ENCODE measurements at places on chromosomes 5 and 9.

DNA sequence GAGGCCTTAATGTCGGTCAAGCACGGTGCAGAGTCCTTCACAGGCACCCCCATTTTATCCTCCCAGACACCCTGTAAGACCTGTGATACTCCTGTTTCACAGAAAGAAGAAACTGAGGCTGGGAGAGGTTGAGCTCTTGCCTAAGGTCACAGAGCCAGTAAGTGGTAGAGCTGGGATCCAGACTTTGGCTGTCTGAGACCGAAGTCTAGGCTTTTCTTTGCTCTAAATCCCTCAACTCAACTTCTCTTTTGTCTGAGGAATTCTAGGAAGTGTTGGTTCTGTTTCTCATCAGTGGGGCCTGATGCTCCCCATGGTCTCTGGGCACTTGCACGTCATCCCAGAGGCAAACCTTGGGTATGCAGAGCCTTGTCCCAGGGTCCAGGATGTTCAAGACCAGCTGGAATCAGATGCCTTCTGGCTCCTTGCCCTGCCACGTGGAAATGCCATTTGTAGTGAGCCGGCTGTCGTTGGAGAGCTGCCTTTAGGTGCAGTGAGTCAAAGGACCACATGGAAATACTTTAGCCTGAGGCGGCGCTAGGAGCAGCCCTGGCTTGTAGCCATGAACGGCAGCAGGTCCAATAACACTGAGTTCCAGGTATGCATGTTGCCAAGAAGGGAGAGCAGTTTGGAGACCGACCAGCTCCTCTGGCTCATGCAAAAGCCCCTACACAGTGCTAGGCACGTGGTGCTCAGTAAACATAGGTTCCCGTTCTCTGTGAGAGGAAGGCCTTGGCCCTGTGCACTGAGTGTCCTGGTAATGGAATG lies 9.2 kb downstream of the DCANP1 start:
- DNase-seq = no peak

DNA sequence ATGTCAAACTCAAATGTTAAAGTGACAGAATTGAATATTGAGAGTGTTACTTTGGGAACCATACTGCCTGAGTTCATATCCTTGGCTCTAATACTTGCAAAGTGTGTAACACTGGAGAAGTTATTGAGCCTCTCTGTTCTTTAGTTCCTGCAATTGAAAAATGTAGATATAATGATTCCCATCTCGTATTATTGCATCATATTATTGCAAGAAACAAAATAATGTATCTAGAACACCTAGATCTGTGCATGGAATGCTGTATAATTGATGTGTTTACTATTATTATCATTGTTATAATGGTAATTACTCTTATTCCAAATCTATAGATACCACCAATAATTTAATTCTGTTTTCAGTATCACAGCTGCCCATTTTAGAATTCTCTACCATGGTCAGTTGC lies 310.3 kb downstream of the GABRG2 start:
- DNase-seq = no peak

GRCh38 chr5:96855031-96855872 lies 21.0 kb upstream of the ERAP2 start:
- no peak for DNase-seq

DNA sequence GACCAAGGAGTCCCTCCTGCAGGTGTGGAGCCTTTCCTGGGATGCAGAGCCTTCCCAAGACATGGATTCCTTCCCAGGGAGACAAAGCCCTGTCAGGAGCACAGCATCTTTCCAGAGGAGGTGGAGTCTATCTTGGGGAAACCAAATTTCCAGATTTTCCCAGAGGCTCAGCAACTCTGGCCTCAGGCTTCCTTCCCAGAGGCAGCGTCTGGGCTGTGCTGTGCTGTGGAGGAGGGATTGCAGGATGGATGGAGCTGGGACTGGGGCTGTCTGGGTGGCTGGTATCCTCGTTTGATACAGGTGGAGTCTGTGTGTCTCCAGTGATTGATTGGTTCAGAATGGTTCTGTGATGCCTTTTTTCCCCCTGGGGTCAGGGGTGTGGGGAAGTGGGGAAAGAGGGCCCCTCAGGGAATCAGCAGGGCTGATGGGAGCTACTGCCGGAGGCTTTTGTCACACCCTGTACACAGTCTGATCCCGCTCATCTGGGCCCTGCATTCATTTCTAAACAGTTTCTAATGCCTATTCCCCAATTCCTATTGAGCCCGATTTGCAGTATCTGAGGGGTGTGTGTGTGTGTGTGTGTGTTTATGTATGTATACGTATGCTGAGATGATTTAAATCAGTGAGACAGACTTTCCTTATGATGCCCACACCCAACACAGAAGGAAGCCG lies 16.0 kb downstream of the OR13J1 start:
- DNase-seq = no peak

DNA sequence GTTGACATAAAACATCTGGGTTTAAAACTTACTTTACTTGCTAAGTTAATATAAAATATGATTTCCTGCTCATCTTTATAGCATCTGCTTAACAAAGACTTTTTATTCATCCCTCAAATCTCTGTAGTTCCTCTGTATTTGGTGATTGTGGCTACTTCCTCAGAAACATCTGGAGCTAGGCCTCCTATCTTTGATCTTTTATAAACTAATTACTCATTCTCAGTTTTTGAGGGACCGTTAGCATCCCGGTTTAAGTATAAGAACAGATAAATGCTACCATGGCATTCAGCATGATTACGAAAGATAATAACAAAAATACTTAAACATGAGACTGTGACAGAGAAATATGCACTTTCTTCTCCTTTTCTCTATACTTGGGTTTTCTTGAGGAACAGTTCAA lies 85.3 kb downstream of the SLC38A9 start:
- no peak for DNase-seq

DNA sequence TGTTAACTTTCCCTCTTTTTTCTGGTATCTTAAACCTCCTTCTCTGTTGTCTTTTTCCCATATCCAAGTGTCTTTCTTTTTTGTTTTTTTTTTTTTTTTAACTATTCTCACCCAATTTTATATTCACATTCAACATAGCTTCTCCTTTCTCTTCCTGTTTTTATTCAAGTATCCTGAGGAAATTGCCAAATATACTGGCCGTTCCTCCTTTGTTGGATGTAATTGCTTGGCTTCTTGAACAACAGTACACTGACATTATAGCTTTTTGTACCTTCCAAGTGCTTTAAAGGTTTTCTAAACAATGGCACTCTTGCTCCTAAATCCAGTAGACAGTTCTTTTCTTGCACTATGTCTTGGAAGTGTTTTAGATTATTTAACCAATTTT lies 1146.8 kb downstream of the MAT2B start:
- no peak for DNase-seq

GRCh38 chr9:124595743-124596142 lies 88.5 kb upstream of the NR5A1 start:
- DNase-seq = no peak

DNA sequence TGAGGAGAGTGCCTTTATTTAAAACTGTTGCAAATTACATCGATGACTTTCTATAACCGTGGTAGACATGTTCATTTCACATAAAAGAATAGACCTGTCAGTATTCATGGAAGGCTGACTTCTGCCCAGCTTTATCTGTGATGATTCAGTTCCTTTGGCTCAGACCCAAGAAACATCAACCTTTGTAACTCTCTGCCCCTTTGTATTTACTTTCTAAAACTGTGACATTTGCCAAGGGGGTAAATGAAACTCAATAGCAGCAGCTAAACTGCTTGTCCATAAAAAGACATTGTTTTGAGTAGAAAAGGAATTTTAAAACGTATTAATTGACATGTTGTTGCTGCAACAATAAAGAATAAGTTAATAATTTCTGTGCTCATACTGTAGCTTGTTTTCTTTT lies 137.8 kb upstream of the ANKH start:
- DNase-seq = no peak
